ENCODE measurements at places on chromosomes 6 and 20. TPM values are rescaled to one million over a fixed set of nuclear protein-coding genes. Genes with fewer than 3 reads are reported as not detected.

MAS1 gene
- total RNA-seq, result not detected

SLC13A3 gene
- total RNA-seq, result not detected

IPCEF1 gene
- total RNA-seq, result 20.2 TPM

FAM135A gene
- 8.0 TPM for total RNA-seq

LGSN gene
- 0.34 TPM for total RNA-seq

SPEF1 gene
- total RNA-seq, result 0.24 TPM

GNAS gene
- total RNA-seq, result 688 TPM

TFAP2C gene
- not detected for total RNA-seq

CTAGE9 gene
- not detected for total RNA-seq

FUT9 gene
- total RNA-seq, result not detected

SMIM13 gene
- total RNA-seq, result 10.5 TPM

HLA-DMB gene
- 2.7 TPM for total RNA-seq

SLC22A16 gene
- not detected for total RNA-seq

ZSCAN31 gene
- total RNA-seq, result 0.63 TPM

FOXS1 gene
- total RNA-seq, result not detected

SGK2 gene
- total RNA-seq, result 2.9 TPM

KCNK5 gene
- total RNA-seq, result 6.1 TPM

GRM1 gene
- 0.04 TPM for total RNA-seq

SNPH gene
- total RNA-seq, result 1.7 TPM

SPATA2 gene
- total RNA-seq, result 10.3 TPM

PERP gene
- total RNA-seq, result 22.5 TPM

RBPJL gene
- total RNA-seq, result not detected

- ATAC-seq, result no peak
Measured at GRCh38 chr6:122246906-122247658, 152.4 kb upstream of the HSF2 start.

- no peak for ATAC-seq
Measured at GRCh38 chr6:131433927-131434326, 139.1 kb upstream of the ARG1 start.

DNA sequence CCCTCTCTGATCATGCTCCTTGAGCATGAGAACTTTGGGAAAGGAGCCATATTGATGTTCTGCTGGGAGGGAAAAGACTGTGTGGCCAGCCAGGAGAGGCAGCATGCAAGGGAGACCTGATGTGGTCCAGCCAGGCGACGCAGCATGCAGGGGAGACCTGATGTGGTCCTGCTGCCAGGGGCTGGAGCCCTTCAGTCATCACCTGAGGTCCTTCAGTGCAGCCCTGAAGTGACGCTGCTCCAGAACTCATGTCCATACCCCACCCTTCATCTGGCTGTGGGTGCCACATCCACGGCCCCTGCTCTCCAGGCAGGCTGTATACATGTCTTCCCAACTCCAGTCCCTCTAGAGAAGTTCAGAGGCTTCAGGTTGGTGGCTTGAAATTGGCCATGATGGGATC lies 134.4 kb downstream of the ERMARD start:
- no peak for ATAC-seq

DNA sequence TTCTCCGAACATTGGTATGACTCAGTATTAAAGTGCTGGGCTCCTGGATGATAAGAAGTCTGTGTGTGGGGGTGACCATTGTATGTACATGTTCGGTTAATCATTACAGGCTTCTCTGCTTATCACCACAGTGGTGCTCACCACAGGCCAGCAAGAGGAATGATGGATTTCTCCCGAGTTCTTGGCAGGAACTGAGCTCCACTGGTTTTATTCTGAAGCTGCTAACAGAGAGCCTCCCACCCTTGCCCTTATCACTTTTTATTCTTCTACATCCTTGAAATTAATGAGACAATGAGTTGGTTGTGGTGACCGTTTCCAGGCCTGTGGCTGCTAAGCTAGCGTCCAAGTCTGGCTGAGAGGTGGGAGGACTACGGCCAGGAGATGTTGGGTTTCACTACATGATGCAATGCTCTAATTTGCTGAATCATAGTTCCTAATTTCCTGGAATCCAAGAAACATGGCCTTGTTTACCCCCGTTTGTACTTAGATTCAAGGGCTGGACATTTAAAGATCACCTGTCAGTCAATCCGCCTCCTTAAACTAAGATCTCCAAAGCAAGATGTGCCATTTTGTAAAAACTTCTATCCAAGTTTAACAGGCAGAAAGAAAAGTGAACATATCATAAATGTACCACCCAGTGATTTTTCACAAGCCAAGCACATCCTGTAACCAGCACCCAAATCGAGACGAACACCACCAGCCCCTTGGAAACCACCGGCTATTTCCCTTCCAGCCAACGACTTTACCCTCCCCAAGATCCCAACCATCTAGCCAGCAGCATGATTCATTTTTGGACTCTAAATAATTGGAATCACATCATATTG lies 172.5 kb downstream of the FOXA2 start:
- no peak for ATAC-seq

GRCh38 chr6:90444160-90444714 lies 142.6 kb downstream of the MAP3K7 start:
- peak; percentile 22 for ATAC-seq

- no peak for ATAC-seq
Measured at GRCh38 chr6:85128781-85129180, 321.1 kb upstream of the NT5E start.

DNA sequence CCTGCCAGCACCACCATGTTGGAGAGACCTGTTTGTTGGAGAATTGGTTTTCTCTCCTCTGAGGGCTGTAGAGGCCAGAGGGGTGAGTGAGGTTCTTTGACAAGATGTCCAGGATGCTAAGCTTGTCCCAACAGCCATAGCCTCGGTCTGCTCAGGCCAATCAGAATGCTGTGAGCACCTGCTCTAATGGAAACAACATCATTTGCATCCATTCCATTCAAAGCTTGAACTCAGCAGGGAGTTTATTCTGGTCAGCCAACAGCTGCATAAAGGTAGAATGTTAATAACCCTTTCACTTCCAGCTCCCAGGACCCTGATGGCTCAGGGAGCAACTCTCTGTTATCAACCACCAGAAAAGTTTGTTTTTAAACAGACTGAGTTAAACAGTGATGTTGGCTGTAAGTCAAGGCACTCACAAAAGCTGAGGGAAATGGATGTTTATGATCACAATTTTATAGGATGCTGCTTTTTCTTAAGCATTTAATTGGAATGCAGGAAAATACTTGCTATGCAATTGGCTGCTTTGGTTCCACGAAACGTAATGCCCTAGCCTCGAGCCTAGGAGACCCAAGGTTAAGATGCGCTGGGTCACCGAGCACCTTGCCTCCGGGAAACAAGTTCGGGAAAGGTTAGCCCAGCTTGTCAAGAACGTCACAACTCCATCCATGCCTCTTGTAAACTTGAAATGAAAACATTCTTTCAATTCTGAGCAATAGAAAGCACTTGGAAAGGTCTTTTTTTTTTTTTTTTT lies 155.2 kb downstream of the NFATC2 start:
- ATAC-seq, result no peak

- ATAC-seq, result peak; percentile 74
Measured at GRCh38 chr6:4776131-4776492, at the start of gene CDYL. TSS of gene CDYL (plus strand) at chr6:4776404. CDS start at chr6:4776784, 380 bp downstream.

- no peak for ATAC-seq
Measured at GRCh38 chr20:16258766-16259165, 314.5 kb downstream of the KIF16B start.

GRCh38 chr6:116840091-116840490 lies 11.2 kb upstream of the GPRC6A start:
- ATAC-seq, result no peak

GRCh38 chr6:140774080-140774505 lies 1358.6 kb upstream of the GJE1 start:
- ATAC-seq, result peak; percentile 99

DNA sequence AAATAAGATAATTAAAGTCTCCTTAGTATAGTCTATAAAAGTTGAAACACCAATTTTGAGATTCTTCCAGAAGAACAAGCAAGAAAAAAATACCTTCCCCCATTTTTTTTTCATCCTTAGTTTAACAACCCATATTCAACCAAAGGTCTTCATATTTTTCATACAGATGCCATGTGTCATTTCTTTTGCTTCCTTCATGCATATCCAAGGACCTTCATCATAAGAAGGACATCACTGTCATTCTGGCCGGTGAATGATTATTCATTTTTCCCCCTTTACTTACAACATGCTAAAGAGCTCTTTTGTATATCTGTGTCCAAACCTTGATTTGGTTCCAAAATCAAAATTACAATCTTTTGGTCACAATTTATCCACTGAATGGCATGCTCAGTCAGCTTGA lies 21.3 kb upstream of the CLIC5 start:
- no peak for ATAC-seq

- ATAC-seq, result no peak
Measured at GRCh38 chr6:38021571-38021970, 202.0 kb downstream of the ZFAND3 start.

GRCh38 chr6:66082914-66083313 lies 375.9 kb upstream of the EYS start:
- no peak for ATAC-seq

GRCh38 chr20:34268145-34268544 lies 26.9 kb downstream of the ASIP start:
- ATAC-seq, result no peak

DNA sequence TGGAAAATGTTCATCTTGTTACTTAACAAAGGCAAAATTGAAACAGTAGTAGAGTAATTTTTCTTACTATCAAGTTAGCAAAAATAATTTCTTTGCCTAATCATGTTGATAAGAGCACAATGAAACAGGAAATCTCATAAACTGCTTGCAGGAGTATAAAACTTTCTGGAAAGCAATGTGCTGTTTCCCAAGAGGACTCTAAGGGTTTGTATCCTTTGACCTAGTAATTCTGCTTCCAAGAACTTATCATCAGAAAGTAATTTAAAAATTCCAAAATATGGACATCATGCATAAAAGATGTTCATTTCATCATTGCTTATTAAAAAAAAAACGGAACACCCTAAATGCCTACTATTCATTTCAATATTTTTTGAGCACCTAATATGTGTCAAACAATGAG lies 46.1 kb upstream of the TNFAIP3 start:
- ATAC-seq, result no peak

DNA sequence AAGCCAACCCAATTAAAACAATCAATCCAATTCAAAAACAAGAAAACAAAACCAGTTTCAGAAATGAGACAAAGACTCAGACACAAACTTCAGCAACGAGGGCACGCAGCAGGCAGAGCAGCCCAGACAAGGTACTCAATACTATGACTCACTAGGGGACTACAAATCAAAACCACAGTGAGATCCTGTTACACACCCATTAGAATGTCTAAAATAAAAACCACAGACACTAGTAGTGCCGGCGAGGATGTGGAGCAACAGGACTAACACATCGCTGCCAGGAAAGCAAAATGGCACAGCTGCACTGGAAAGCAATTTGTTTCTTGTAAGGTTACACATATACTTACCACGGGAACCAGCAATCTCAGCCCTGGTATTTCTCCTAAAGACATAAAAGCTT lies 28.4 kb upstream of the MAS1L start:
- ATAC-seq, result peak; percentile 99

GRCh38 chr6:87139236-87139635 lies 16.1 kb upstream of the ZNF292 start:
- peak; percentile 79 for ATAC-seq

DNA sequence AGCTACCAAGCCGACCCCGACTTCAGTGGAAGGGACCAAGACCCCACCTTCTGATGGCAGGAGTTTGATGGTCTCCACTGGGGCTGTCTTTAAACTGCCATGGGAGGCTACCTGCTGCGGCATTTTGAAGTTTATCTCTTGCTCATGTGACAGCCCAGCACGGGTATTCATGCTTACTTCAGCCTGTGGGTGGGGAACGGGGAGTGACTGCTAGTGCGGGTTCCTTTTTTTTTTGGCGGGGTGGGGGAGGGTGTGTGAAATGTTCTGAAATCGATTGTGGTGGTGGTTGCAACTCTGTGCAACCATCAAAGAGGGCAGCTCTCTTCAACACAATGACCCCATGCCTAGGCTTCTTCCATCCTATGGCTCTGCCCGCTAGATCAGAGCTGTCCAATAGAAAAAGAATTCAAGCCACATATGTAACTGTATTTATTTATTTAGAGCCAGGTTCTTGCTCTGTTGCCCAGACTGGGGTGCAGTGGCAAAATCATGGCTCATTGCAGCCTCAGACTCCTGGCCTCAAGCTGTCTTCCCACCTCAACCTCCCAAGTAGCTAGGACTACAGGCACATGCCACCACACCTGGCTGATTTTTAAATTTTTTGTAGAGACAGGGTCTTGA lies 53.7 kb downstream of the PPP1R16B start:
- ATAC-seq, result peak; percentile 49

GRCh38 chr20:914727-915498 lies 1.2 kb downstream of the ANGPT4 start:
- ATAC-seq, result no peak

DNA sequence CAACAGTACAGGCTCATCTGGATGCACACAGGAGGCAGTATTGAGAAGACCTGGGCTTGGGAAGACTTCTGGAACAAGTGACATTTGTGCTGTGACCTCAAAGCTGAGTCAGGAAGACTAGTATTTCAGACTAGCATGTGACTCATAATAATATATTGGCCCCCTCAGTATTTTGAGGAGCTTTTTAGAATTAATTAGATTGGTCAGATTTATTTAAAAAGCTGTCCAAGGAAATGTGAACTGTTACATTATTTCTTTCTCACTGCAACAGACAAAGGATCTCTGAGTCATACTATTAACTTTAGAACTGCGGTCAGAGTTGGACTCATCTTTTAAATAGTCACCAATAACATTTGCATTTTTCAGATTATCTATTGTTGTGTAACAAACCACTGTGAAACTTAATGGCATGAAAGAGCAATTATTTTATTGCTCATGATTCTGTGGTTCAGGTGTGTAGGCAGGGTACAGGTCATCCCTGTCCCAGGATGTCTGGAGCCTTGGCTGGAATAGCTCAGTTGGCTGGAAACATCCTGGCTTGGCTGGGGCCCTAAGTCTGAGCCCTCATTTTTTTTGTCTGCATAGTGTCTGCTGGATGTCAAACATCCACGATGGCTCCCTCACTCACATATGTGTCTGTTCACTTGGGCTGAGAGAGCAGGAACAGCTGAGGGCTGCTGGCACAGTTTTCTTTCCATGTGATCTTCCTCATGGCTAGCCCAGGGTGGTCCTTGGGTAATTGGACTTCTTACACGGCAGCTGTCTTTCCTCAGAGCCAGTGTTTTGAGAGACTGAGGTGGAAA lies 46.9 kb downstream of the MAP3K4 start:
- peak; percentile 84 for ATAC-seq

DNA sequence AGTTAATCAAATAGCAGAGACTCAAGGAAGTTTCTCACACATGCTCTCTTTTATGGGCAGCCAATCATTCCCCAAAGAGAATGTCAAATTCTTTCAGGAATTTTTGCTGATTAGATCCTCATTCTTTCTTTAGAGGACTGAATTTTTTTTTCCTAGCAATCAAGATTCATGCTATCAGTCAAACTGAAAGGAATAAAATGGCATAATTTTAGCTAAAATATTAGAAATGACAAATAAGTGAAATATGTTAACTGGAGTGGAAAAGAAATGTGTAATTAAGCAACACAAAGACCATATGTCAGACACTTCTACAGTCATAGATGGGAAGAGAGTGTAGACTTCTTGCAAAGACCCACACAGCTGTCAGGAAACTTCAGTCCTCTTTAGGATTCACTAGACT lies 242.3 kb upstream of the RNF217 start:
- no peak for ATAC-seq

GRCh38 chr6:148570456-148570855 lies 176.4 kb upstream of the UST start:
- ATAC-seq, result no peak

- ATAC-seq, result no peak
Measured at GRCh38 chr6:132132422-132132821, 181.2 kb upstream of the CCN2 start.

- no peak for ATAC-seq
Measured at GRCh38 chr20:35602851-35603495, 12.7 kb upstream of the SPAG4 start.
